Stimulated activated memory B cell treated with anti-CD40 and anti-IgM and Interleukin-4, amounts not matched to agents 10 μg/mL and 1 μg/mL and 100 μg/mL, for 72 hours (primary cell): ENCODE measurements at places on chromosomes 4 and X.

DNA sequence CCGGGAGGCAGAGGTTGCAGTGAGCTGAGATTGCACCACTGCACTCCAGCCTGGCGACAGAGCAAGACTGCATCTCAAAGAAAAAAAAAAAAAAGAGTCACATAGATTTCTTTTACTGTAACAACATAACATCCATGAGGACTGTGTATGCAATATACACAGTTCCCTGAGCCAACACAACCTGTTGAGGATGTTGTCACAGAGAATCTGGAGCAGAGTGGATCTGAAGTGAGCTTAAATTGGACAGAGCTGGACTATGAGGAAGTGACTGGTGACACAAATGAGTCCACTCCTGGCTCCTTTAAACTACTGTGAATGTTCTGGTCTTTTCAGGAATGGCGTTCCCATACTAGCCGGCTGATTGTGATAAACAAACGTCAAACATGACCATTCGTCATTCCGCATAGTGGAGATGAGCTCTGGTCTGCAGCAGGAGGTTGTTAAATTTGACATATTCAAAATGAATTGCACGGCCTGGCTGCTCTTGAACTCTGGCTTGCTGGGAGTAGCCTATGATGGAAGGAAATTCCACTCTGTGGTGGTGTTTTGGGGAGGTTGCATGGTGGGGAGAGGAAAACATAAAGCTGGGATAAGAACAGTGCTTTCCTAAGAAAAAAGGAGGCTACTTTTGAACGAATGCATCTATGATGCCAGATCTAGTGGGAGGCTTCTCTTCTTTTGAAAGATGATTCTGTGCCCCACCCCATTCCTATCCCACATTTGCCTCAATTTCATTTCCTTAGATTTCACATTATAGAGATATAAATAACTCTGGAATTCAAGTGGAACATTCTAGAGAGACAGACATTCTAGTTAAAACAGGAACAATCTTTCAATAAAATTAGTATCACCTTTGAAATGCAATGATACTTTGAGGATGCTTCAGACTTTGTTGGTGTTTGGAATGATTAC is 149.5 kb downstream of the SHROOM3 start:
- no peak for ATAC-seq

- ATAC-seq: no peak
Measured at GRCh38 chrX:68462197-68462596, 28.9 kb upstream of the OPHN1 start.

GRCh38 chrX:49209434-49210251 is 9.7 kb upstream of the SYP start:
- no peak for ATAC-seq

DNA sequence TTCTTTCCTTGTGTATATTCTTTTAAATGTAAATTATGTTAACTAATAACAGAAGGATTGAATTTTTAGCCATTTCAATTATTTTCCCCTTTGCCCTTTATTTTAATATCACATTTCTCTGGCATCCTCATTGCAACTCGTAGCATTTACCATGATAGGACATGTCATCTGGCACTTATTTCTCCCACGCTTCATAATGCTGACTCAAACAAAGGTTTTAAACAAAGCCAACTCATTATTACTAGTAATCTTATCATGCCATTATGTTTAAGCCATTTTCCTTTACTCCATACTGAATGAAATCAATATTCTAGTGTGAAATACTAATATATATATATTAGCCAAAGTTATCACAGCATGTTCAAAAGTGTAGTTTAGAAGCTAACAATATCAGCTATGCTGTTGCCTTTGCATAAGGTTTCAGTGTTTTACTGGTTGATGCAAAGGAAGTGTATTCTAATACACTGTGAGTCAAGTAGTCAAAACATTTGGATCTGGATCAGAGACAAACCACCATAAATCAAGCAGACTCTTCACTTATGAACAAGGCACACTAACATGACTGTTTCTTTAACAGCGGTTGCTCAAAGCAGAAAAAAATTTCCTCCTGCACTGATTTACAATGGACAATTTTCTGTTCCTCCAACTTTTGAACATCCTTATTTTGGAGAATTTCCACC is 281.6 kb downstream of the SLC7A11 start:
- ATAC-seq: no peak

DNA sequence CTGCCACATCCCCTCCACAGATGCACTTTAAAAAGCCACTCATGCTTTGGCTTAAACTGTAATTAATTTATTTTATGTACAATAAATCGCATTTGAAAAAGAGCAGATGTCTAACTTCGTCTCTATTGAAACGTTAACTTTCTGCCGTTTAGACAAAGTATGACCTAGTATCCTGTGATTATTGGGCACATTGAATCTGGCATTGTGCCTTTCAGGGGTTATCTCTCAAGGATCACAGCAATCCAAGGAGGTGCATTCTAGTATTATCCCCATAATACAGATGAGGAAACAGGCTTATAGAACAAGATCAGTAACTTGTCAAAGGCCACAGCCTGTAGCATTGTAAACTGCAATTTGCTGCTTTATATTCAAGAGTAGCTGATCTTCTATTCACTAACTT is 4.6 kb downstream of the RASL11B start:
- ATAC-seq: no peak

GRCh38 chrX:109774706-109775105 is 41.6 kb upstream of the ACSL4 start:
- ATAC-seq: peak; percentile 95

DNA sequence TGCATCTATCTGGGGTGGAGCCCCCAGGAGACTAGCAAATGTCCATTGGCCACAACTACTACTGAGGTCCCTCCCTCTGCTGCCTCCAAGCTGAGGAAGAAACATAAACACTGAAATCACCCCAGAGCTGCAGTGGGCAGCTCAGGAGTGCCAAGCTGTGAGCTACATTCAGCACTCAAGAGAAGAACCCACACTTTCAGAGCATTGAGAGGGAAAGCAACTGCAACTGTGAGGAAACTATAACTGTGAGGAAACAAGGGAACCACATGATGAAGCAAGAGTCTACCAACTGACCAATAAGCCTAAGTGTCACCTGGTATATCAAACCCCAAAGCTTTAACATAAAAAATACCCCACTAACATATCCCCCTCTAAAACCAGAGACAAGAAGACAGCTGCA is 373.5 kb upstream of the TACR3 start:
- no peak for ATAC-seq

- no peak for ATAC-seq
Measured at GRCh38 chrX:23844502-23845138, 61.6 kb downstream of the SAT1 start.

GRCh38 chrX:572538-573124 is 58.0 kb upstream of the SHOX start:
- ATAC-seq: no peak
